ENCODE measurements at places on chromosomes 5 and 9.

DNA sequence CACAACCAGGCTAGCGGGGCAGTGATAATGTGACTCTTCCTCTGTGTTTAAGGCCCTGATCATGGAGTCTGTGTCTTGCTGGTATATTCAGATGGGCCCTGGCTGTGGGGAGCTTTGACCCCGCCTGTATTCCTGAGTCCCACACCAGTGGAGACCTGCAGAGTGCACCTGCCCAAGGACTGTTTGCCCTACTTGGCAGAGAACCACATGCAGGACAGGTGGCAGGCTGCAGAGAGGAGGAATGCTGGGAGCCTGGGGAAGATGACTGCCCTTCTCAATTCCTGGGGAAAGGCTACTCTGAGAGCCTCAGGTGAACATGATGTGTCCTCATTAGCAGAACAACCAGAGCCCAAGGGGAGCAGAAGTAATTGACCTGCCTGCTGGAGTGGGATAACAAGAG, 36.2 kb downstream of the IARS1 start:
- DNase-seq: no peak

- DNase-seq: peak; percentile 45
Measured at GRCh38 chr9:93267681-93268505, 84.0 kb downstream of the WNK2 start.

- no peak for DNase-seq
Measured at GRCh38 chr5:134141331-134142050, 27.0 kb downstream of the TCF7 start.

- no peak for DNase-seq
Measured at GRCh38 chr5:163757344-163757743, 251.9 kb downstream of the MAT2B start.

- DNase-seq: no peak
Measured at GRCh38 chr5:3612591-3613042, 17.0 kb downstream of the IRX1 start.

DNA sequence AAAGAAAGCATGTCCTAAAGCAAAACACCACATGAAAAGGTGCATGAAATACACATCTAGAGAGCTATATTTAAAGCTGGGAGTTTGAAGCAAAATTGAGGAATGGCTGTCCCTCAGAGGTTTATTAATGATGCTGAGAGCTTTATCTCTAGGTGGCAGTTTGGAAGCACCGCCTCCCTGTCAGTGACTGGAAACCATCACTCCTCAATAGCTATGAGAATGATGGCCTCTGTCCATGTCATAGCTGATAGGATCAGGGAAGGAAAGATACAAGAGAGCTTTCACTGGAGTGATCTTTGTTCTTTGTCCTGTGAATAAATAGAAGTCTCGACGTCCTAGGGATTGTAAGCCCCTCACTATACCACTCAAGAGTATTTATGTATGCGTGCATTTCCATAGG, 110.5 kb downstream of the NUDT12 start:
- DNase-seq: no peak

GRCh38 chr9:71925834-71926233, 14.4 kb downstream of the C9orf85 start:
- no peak for DNase-seq

DNA sequence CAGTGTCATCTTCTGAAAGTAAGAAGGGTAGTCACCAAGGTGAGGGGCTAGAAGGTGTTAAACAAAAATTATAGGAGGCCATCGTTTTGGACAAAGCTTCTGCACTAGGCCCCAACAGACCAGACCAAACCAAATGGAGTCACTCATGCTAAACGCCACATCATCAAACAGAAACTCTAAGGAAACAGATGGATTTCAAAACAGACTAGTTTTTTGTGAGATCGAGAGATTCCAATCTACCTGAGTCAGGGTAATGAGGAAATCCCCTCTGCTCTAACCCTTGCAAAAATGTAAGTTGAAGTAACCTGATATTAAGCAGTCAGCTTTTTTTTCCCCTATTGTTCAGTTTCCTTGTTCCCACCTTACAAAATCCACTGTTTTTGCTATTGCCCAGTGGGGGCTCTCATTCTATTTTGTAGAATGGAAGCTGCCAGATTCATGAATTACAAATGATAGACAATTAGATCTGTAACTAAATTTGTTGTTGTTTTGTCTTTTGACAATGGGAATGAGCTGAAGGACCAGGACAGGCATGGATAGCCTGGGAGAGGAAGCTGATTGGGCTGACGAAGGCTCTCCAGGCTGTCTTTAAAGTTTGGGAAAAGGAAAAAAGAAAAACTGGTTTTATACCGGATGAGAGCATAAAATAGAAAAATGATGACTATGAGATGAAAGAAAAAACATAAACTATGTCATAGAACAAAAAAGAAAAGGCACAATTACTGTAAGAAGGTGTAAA, 94.7 kb upstream of the ADAMTSL1 start:
- no peak for DNase-seq

DNA sequence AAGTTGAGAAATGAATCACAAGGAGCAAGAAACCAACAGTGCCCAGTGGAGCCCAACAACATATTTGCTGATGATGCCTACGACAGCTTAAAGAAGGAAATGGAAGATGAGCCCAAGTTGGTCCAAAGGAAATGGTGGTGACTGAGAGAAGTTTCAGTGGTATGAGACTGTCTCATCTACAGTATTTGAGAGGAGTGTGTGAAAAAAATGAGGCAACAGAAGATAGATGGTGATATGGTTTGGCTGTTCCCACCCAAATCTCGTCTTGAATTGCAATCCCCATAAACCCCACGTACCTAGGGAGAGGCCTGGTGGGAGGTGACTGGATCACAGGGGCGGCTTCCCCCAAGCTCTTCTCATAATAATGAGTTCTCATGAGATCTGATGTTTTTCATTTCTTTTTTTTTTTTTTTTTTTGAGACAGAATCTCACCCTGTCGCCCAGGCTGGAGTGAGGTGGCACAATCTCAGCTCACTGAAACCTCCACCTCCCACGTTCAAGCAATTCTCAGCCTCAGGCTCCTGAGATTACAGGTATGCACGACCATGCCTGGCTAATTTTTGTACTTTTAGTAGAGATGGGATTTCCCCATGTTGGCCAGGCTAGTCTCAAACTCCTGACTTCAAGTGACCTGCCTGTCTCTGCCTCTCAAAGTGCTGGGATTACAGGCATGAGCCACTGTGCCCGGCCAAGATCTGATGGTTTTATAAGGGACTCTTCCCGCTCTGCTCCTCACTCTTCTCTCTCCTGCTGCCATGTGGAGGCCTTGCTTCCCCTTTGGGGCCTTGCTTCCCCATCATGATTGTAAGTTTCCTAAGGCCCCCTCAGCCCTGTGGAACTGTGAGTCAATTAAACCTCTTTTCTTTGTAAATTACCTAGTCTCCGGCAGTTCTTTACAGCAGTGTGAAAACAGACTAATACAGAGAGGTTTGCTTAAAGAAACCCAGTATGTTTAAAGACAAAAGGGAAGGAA, 30.2 kb downstream of the EFCAB9 start:
- DNase-seq: no peak

DNA sequence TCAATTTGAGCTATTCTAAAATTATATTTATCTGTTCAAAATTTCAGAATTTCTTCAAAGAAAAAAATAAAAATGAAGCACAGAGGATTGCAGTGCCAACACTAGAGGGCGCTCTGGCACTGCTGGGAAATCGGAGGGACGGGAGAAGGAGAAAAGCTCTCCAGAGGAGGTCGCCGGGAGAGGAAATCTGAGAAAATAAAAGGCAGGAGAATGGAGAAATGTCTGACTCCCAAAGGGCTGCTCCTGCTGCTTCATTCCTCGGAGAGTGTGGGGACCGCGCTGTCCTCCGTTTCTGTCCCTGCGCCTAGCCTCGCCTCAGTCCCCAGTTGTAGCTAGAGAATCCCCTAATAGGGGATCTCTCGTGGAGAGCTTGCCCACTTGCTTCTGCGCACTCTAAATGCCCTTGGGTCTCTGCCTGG, 40.0 kb upstream of the ARSB start:
- peak; percentile 55 for DNase-seq

DNA sequence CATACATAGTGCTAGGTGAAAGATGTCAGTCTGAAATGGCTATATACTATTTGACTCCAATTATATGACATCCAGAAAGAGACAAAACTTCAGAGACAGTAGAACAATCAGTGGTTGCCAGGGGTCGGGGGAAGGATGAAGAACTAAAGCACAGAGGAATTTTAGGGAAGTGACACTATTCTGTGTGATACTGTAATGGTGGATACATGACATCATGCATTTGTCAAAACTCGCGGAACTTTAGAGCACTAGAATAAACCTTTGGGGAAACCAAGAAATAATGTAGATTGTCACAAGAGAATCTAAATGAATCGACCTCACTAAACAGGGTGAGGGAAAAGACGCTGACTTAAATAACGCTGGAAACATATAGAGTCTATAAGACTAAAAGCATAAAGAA, 107.0 kb upstream of the RETREG1 start:
- DNase-seq: no peak

- no peak for DNase-seq
Measured at GRCh38 chr9:104658496-104659195, 35.7 kb upstream of the OR13D1 start.

- DNase-seq: no peak
Measured at GRCh38 chr5:103294906-103295305, 36.3 kb downstream of the MACIR start.

- DNase-seq: no peak
Measured at GRCh38 chr9:6564868-6565267, 80.7 kb downstream of the GLDC start.

GRCh38 chr9:130823435-130823834, 11.6 kb upstream of the ABL1 start:
- no peak for DNase-seq

GRCh38 chr5:120139039-120139438, 325.1 kb upstream of the PRR16 start:
- DNase-seq: no peak

DNA sequence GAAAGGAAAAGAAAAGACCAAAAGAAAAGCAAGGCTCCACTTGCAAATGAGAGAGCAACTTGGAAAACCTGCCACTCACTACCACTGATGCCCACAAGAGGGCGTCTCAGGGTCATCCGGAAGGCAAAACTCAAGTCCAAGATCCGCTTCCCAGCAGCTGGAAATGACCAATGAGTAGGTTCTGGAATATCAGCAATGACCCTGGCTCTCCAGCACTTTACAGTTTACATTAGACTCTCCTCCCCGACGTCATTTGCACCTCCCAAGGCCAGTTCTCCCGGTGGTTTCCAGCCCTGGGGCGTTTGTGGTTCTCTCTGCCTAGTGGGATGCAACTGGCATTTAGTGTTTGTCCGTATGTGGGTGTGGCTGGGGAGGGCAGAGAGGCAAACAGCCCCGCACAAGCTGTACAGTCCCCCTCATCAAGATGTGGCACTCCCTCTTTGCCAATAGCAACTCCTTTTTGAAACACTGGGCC, 193.8 kb upstream of the ZNF618 start:
- DNase-seq: peak; percentile 64

DNA sequence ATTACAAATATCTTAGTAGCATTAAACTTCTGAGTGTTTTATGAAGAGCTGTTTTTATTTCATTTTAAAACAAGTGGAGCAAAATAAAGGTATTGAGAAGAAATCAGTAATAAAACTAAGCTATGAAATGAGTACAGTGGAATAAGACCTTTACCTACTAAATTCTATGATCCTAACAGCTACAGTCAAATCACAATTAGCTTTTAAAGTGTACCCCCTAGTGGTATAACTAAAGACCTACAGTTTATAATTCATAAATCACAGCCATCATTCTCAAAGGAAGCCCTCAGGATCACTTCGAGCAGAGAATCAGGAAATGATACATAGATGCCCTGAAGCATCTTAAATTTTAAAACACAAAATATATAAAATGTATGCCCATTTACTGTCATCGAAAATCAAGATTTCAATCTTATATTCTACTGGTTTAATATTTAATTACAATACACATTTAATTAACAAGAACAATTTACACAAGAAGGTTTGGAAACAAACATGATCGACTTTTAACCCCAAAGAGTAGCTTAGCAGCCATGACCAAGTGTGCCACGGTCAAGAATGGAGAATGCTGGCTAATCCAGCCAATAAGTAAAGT, 12.3 kb downstream of the CCNH start:
- DNase-seq: no peak

GRCh38 chr9:27714388-27714787, 141.1 kb upstream of the C9orf72 start:
- no peak for DNase-seq

- no peak for DNase-seq
Measured at GRCh38 chr5:178509491-178510057, 80.6 kb downstream of the COL23A1 start.

DNA sequence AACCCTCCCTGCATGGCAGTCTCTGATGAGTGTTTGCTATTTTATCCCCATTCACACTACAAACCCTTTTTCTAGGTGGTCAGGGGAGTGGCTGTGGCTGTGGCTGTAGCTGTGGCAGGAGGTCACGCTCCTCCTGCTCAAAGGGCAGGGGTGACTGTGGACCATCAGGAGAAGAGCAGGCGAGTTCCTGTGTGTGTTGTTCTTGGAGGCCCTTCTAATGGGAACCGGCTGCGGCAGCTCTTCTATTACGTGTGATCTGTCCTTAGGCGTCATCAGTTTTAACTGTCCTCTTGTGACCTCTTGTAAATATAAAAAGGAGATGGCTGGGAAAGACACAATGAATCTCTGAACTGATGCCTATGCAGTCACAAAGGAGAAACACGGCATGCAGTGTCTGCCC, 65.1 kb downstream of the ANKH start:
- peak; percentile 67 for DNase-seq

DNA sequence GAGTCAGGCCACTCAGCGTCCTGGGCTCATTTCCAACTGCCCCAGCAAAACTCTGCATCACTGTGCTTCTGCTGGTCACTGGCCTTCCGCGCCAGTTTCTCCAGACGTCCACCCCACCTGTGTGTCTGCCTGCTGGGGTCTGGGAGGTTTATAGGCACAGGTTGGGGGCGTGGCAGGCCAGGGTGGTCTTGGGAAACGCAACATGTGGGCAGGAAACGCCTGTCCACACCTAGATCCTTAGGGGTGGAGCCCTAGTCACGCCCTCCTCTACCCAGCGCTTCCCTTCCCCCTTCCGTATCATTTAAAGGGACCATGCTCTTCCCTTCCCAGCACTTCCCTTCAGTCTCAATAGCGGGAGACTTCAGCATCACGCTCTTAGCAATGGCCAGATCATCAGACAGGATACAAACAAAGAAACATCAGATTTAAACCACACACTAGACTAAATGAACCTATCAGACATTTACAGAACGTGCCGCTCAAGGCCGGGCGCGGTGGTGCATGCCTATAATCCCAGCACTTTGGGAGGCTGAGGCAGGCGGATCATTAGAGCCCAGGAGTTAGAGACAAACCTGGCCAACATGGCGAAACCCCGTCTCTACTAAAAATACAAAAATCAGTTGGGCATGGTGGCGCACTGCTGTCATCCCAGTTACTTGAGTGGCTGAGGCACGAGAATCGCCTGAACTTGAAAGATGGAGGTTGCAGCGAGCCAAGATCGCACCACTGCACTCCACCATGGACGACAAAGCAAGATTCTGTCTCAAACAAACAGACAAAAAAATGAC, 11.8 kb upstream of the BTNL9 start:
- DNase-seq: no peak

GRCh38 chr9:1210954-1211353, 160.8 kb downstream of the DMRT2 start:
- no peak for DNase-seq

DNA sequence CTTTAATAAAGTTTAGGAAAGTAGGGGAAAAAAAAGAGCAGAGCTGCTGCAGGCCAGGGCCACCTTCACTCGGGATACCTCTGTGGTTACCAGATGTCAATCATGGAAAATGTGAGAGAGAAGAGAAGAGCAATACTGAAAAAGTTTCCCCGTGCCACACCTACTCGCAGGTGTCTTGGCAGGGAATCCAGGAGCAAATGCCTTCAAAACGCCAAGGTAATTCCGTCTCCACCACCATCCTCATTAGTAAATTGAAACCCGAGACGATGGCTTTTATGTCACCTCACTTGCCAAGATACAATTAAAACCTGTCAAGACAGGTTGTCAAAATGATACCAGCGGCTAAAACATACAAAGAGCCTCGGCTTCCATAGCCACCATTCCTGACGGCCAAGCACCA, 49.7 kb downstream of the FAM81B start:
- no peak for DNase-seq

All from psoas muscle (tissue), 8 donors.